Naive thymus-derived CD4-positive, alpha-beta T cell (primary cell): ENCODE measurements at places on chromosomes 12 and 14. TPM values are rescaled to one million over a fixed set of nuclear protein-coding genes. Genes with fewer than 3 reads are reported as not detected.

DNA sequence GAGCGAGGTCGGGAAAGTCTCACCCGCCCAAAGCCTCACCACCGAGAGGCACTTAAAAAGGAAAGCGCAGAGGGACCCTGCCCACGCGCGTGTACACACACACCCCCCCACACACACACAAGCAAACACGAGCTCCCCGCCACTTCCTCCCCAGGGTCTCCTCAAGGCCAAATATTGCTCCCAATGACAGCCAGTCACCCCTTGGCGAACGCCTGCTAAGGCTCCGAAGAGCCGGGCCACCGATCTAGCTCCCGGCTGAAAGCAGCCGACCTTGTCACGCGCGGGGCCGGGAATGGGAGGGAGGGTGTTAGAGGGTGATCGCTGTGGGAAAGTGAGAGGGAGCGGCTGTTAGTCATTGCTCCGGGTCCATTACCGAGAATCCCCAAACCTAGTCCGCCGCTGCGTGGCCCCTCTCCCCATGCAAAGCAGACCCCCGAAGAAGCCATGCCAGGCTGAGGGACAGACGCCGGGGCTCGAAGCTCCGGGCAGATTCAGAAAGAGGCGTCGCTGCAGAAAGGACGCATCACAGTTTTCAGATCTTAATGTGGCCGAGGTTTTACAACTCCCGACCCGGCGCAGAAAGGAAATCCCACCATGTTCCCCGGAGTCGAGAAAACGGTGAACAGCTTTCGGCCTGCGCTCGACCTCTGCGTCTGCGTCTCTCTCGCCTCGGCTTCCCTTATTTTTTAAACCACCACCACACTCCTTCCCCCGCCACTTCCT is 2.6 kb downstream of the BMP4 start:
- DNase-seq = no peak

DNA sequence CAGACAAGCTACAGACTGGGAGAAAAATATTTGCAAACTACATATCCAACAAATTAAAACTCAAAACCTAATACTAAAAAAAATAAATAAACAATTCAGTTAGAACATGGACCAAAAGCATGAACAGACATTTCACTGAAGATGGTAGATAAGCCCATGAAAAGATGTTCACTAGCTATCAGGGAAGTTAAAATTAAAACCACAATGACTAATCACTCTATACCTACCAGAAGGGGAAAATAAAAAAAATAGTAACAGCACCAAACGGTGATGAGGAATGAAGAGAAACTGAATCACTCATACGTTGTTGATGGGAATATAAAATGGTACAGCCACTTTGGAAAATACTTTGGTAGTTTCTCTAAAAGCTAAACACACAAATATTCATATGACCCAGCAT is 31.1 kb upstream of the DHRS7 start:
- no peak for DNase-seq

The SPIC gene
- polyA plus RNA-seq = not detected

DNA sequence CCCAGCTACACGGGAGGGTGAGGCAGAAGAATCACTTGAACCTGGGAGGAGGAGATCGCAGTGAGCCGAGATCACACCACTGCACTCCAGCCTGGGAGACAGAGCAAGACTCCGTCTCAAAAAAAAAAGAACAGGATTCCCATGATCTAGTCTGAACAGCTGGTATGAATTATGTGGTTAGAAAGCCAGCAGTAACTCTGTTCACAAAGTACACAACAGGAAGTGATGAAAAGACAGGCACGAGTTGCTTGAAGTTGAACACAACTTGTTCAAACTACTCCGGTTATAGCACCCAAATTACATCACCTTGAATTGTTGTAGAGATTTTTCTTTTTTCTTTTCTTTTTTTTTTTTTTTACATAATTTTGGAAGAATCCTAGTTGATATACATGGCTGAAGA is 238.8 kb upstream of the RGS6 start:
- DNase-seq = peak; percentile 12

The CD27 gene
- 590 TPM for polyA plus RNA-seq

DNA sequence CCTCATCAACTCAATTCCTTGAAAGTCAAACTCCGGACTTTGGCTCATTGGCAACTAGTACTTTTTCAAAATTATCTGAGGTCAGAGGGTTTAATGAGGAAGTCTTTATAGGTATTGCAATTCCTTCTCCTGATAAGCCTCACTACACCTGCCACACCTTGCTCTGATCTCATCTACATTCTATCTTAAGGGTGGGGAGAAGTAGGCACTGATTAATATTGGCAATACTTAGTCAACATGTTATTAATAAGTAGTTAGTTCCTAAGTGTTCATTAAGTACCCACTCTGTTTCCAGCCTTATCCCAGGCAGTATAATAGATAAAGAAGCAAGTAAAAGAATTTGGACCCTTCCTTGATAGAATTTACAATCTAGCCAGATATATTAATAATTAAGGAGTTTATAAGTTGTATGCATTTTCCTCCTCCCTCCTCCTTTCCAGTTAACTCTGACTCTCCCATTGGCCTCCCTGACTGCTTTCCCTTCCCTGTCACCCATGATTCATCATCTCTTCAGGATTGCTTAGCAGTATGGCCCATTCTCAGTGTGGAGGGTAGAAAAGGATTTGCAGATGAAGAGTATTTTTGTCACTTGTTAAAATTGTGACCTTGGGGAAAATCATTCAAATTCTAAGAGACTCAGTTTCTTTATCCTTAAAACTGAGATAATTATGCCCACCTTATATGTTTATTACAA is 231.0 kb upstream of the ATP2B1 start:
- no peak for DNase-seq

DNA sequence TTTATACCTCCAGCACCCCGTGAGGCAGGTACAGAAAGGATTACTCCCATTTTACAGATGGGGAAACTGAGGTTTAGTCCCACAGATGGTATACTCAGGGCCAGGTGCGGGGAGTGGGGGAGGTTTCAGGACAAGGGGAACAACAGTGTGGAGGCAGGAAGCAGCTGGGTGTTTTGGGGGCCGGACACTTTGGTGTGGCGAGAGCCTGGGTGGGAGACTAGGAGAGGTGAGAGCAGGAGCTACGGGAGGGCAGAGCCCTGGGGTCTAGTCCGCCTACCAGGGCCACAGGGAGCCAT is 61.7 kb downstream of the DIO3 start:
- DNase-seq = no peak

The ETFRF1 gene
- 80.4 TPM for polyA plus RNA-seq

GRCh38 chr12:70366581-70367257 is 629 bp downstream of the KCNMB4 start:
- DNase-seq = peak; percentile 77

- DNase-seq = no peak
Measured at GRCh38 chr12:112294793-112295192, 87.4 kb downstream of the HECTD4 start.

DNA sequence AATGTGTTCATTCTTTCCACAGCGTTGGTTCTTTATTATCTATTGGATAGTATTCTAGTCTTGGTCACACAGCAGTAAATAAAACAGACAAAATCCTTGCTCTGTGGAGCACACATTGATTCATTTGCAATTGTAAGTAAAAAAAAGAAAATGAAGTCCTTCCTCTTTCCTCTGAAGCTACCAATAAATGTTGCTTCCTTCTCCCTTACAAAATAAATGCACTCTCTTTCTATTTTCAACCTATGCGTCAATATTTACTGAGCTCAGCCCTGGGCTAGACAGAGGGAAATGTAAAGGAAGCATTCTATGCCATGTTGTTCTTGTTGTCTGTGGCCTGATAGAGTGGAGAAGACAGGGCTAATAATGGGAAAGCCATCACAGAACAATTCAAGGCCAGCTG is 2.9 kb downstream of the ABHD12B start:
- no peak for DNase-seq

DNA sequence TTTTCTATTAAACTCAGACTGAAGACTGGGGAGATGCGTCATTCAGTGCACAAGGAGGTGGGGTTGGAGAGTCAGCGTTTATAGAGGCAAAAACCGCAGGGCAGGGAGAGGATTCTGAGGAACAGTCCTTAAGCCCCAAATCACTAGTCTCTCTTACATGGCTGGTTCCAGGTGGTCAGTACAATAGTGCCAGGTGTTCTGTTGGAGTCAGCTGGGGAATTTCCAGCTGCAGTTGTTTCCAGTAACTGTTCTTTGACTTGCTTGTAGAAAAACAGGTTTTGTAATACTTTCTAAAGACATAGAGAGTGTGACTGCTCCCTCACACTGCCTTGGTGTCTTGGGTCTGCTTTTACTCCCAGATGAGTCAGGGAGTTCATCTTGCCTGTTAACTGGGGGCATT is 192.2 kb downstream of the TMTC3 start:
- DNase-seq = no peak

The EPYC gene
- not detected for polyA plus RNA-seq

DNA sequence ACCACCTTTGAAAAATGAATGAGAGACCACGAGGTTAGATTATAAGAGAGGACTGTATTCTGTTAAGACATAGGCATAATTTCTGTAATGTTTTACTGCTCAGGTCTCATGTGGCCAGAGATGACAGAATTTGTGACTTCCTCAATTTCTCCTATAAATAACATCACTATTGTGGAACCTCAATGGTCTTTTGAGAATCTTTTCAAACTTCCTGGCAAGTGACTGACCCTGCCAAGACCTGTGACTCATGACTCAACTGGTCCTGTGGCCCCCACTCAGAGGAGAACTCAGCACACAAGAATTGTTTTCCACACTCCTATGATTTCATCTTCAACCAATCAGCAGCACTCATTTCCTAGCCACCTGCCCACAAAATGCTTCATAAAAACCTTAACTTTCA is 508.2 kb upstream of the ATP2B1 start:
- no peak for DNase-seq

DNA sequence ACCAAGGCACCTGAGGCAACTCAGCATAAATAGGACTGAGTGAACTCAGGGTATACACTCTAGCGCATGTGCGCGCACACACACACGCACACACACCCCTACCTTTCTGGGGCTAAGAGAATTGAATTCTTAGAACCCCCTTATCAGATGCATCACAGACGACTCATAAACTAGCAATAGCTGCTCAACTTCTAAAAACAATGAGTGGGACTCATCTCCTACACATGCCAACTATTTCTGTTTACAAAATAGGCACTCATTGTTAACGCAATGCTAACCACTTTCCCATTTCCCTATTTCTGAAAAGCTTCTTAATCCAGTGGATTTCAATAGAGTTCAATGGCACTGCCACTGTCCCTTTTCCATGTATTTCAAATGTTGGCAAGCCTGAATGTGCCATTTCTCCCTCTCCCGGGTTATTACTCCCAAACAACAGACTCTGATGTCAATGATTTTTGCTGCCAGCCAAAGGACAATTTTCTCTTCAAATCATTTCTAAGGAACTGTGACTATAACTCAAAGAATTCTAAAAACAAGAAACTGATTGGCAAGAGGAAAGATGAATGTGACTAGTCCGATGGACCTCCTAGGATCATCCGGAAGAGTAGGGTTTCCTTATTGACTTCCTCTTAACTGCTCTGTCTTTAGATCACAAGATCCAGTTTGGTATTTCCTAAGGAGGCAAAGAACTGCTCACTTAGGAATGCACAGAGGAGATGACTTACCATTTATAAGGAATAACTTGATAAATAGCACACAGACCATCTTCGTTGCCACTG is 48.8 kb downstream of the SLC38A1 start:
- DNase-seq = peak; percentile 53

- DNase-seq = no peak
Measured at GRCh38 chr12:91926848-91927247, 218.8 kb downstream of the BTG1 start.

- no peak for DNase-seq
Measured at GRCh38 chr12:3049176-3049575, 28.0 kb upstream of the TSPAN9 start.

DNA sequence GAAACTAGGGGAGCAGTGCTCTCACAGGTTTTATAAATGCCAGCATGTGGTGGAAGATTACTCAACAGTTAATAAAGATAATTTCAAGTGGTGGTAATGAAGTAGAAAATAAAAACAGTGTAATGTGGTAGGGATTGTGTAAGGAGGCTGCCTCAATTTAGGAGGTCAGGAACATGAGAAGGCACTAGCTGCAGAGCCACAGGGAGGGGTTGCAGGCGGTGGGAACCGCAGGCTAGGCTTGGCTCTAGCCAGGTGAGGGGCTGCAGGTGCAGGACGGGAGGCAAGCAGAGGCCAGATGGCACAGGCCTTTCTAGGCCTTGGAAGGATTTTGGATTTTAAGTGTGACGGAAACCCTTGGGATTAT is 768 bp downstream of the METTL25 start:
- DNase-seq = no peak

- no peak for DNase-seq
Measured at GRCh38 chr12:39205969-39206368, 237.0 kb downstream of the KIF21A start.

GRCh38 chr12:46686267-46686942 is 139.4 kb downstream of the SLC38A4 start:
- DNase-seq = no peak

The PRKD1 gene
- not detected for polyA plus RNA-seq

The HOXC12 gene
- polyA plus RNA-seq = not detected

The ARID2 gene
- polyA plus RNA-seq = 11.7 TPM

DNA sequence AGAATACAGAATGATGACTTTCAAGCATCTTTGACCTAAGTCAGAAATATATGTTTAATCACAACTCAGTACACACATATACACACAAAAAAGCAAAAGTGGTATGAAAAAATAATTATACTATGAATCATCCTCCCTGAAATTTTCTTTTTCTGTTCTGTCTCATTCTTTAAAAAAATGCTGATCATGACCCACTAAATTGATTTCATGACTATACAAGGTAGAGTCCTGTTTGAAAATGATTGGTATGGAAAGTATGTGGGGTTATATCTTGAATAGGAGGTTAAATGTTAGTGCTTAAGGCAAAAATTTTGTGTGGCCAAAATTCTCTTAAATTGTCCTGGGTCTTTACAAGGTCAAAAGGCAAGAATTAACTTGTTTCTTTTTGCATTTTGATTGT is 80.4 kb downstream of the SUDS3 start:
- no peak for DNase-seq

DNA sequence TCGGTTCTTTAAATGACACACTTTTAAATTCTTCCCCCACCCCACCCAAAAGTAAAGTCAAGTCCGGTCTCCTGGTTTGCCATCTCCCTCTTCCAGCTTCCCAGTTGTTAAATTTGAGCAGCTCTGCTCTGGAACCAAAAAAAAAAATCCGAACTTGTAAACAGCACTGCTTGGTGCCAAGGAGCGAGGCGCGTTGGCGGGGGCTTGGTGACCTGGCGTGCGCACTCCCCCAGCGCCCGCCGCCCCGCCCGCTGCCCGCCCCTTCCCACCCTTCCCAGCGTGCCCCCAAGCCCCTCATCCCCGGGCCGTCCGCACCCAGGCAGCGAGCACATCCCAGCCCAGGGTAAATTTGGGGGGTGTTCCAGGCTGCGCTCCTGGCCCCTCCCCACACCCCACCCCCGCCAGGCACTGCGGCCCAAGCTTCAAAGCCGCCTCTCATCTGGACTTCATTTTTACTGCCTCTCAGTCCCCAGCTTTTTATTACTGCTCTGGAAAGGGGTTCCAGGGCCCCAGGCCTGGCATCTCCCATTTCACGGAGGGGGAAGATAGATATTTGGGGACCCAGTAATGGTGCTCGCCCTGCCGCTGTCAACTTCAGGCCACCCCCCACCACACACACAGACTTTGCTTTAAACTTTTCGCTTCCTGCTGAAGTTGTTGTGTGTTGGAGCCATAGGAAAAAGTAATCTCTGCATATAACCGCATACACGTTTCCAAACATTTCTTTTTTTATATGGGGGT is 11.7 kb upstream of the ITGB7 start:
- DNase-seq = no peak
